ENCODE measurements at places on chromosomes 11 and 22.

- DNase-seq = no peak
Observed at GRCh38 chr11:2444821-2445745, at the start of gene KCNQ1. Gene KCNQ1 (plus strand): TSS chr11:2445008. CDS start chr11:2445099, 91 bp downstream.

- DNase-seq = no peak
Observed at GRCh38 chr22:28111501-28112189, 192.6 kb upstream of the PITPNB start.

- no peak for DNase-seq
Observed at GRCh38 chr11:69891421-69892236, 72.4 kb upstream of the FGF3 start.

DNA sequence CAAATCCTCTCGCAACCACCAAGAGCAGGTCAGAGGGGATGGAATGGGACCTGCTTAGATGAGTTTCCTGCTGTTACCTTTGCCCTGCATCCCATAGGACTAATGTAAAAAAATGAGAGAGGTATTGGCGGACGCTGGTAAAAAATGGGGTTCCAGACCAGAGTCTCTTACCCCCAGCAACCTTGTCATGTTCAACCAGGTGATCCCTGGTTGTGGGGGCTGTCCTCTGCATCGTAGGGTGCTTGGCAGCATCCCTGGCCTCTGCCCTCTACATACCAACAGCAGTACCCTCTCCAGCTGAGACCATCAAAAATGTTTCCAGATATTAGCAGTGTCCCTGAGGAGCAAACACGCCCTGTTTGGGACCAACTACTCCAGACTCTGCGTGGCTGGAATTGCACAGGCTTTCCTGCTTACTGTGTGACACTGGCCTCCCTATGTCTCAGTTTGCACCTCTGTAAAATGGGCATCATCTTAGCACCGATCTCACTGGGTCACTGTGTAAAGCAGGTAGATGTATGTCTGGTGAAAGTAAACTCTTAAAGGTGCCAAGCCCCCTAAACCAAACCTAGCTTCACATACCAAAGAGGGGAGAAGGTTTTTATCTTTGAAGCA is 1.5 kb downstream of the APOL6 start:
- no peak for DNase-seq

- DNase-seq = no peak
Observed at GRCh38 chr11:67120881-67121710, 2.0 kb downstream of the KDM2A start.

GRCh38 chr11:43735961-43736360 is 55.4 kb downstream of the HSD17B12 start:
- DNase-seq = no peak

DNA sequence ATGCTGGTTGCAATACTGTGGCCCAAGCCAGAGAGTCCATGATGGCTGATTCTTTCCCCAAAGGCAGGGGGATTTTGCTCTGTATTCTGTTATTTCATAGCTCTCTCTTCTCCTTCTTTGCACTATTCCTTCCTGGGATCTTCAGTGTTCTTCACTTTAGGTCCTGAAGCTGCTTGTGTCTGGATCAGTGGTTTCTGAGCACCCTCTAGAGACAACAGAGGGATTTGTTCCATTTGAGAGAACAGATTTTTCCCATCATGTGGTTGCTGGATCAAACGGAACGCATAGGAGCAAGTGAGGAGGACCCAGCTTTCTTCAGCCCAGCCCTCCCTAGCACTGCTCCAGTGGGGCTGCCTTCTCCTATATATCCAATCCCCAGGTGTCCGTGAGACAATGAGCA is 68.7 kb upstream of the SYN3 start:
- no peak for DNase-seq

DNA sequence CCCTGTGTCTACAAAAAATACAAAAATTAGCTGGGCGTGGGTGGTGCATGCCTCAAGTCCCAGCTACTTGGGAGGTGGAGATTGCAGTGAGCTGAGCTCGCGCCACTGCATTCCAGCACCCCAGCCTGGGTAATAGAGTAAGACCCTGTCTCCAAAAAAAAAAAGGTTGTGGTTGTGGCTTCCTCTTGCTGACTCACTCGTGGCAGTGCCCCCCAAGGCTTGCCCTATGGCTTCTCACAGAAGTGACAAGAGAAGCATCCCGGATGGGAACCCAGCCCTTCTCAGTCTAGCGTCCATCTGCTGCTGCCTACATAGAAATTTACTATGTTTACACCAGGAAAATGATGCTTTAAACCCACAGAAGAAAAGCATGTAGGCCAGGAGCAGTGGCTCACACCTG is 68.5 kb upstream of the PITPNB start:
- DNase-seq = no peak

DNA sequence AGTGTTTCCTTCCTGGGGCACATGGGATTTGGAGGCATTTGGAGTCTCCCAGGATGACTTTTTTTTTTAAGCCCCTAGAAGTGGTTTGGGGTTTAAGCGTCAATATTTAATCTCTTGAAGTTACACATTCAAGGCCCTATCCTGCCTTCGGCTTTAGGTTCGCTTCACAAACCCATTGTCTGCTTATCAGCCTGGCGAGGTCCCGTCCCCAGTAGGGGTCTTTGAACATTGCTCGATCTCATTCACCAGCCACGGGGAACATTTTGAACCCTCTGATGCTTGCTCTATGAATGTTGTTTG is 75.9 kb downstream of the KCNQ1 start:
- no peak for DNase-seq

GRCh38 chr11:11215944-11216343 is 137.1 kb downstream of the CSNK2A3 start:
- DNase-seq = no peak

DNA sequence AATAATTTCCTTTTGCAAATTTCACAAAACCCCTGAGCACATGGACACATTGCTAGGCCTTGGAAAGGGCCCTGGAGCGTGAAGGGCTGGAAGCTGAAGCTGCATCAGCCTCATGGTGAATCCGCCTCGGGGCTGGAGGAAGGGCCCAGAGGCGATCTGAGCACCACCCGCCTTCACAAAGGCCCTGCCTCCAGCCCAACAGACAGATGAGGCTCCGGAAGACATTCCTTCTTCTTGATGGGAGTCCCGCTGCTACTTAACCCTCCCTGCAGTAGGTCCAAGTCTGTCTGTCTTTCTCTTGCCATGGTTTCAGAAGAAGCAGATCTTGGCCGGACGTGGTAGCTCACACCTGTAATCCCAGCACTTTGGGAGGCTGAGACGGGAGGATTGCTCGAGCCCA is 16.5 kb downstream of the ARRB1 start:
- no peak for DNase-seq

GRCh38 chr11:79377406-79377805 is 63.4 kb downstream of the TENM4 start:
- no peak for DNase-seq
